Hematopoietic multipotent progenitor cell treated with erythropoietin and hydrocortisone succinate and interleukin-3 and kit ligand, for 4 days (in vitro differentiated cells): ENCODE measurements at places on chromosomes 13 and 19.

- peak; percentile 87 for DNase-seq
Measured at GRCh38 chr19:49150106-49150943, 4.9 kb downstream of the HRC start.

- no peak for DNase-seq
Measured at GRCh38 chr19:45249261-45250033, 1.6 kb upstream of the MARK4 start.

DNA sequence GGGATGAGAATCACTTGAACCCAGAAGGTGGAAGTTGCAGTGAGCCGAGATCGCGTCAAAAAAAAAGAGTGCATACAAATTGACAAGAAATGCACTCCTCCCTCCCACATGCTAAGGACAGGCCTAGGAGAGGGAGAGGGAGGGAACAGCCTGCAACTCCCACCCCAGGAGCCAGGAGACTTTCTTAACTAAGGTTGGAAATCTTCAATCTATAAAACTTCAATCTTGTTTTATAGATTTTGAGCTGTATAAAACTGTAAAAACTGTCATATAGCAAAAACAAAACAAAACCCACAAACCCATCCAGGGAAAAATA, 1.3 kb upstream of the SYCN start:
- DNase-seq: no peak

GRCh38 chr19:35153701-35154524, 622 bp upstream of the FXYD5 start:
- DNase-seq: peak; percentile 85

DNA sequence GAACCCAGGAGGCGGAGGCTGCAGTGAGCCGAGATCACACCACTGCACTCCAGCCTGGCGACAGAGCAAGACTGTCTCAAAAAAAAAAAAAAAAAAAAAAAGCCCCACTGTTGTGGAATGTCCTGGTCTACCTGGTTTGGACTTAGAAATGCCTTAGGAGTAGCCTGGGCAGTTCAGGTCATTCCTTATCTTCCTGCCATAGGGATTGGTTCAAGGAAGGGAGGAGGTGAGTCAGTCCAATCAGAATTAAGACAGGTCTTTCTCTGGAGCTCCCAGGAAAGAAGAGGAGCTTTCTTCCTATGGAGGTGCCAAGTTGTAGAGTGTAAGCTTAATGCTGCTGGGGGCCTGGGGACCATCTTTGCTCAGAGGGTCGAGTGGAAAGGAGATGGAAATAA, 44.8 kb downstream of the SIPA1L3 start:
- no peak for DNase-seq

DNA sequence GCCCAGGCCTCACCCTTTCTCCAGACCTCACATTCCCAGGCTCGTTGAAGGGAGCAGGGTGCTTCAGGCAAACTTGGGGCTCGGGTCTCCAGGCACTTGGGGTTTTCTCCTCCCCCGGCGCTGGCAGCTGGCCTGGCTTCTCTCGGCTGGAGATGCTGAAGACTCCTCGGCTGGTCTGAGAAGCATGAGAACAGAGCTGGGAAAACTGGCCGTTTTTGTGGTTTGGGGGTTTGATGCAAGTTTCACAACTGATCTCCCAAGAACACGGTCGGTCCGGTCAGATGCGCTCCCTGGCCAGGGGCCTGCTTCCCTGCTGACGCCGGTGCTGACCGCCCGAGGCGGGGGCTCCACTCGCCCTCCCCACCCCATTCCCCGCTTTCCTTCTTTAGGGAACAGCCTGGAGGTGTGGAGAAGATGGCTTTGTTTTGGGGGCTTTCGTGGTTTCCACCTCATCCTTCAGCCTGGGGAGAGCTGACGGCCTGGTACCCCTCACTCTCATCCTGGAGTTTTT, 35.3 kb downstream of the CEBPA start:
- DNase-seq: peak; percentile 68

DNA sequence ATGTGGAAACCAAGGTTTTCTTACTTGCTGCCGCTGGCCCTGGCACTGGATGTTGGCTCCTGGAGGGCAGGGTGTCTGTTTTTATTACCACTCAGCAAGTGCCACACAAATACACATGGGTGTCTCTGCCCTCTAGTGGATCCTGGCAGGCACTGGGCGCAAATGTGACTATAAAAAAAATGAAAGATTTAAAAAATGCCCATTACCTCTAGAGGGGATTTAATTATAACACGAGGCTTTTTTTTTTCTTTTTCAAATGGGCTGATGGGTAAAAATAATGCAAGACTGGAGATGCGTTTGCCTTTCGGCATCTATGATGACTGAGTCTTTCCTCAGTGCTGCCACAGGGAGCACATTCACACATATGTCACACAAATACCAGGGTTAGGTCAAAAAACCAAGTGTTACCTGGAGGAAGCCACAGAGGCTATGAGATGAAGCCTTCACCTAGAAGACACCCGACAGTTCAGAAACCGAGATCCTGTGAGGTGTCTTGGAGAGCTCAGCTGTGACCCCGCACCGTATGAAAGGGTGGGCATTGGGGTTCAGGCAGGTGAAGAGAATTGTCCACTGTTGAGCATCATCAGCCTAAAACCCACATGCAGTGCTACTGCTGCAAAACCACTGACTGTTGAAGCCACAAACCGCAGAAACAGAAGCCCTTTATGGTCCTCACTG, 25.7 kb downstream of the CHAMP1 start:
- DNase-seq: peak; percentile 87

GRCh38 chr13:110234532-110234931, 72.4 kb downstream of the COL4A1 start:
- no peak for DNase-seq

- no peak for DNase-seq
Measured at GRCh38 chr13:112446347-112446861, 70.2 kb downstream of the SPACA7 start.

- DNase-seq: no peak
Measured at GRCh38 chr13:45732916-45733315, 30.8 kb downstream of the CBY2 start.

- no peak for DNase-seq
Measured at GRCh38 chr13:48808683-48809082, 155.0 kb downstream of the CYSLTR2 start.

DNA sequence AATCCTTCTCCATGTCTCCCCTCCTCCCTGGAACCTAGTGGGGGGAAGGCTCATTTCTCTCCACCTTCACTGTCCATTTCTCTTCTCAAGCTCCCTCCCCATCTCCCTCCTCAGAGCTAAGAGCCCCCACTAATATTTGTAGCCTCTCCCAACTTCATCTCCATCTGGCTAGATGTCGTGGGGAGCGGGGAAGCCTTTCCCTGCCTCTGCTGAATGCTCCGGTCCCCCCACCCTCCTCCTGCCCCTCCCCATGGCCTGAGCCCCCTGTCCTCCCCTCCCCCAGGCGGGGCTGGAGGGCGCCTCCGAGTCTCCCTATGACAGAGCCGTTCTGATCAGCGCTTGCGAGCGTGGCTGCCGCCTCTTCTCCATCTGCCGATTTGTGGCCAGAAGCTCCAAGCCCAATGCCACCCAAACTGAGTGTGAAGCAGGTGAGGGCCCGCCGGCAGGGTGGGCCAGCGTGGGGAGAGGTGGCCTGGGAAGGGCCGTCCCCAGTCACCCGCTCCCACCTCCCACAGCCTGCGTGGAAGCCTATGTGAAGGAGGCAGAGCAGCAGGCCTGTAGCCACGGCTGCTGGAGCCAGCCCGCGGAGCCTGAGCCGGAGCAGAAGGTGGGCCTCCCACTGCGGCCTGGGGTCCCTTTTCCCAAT, 1.0 kb downstream of the TMEM59L start:
- DNase-seq: no peak

DNA sequence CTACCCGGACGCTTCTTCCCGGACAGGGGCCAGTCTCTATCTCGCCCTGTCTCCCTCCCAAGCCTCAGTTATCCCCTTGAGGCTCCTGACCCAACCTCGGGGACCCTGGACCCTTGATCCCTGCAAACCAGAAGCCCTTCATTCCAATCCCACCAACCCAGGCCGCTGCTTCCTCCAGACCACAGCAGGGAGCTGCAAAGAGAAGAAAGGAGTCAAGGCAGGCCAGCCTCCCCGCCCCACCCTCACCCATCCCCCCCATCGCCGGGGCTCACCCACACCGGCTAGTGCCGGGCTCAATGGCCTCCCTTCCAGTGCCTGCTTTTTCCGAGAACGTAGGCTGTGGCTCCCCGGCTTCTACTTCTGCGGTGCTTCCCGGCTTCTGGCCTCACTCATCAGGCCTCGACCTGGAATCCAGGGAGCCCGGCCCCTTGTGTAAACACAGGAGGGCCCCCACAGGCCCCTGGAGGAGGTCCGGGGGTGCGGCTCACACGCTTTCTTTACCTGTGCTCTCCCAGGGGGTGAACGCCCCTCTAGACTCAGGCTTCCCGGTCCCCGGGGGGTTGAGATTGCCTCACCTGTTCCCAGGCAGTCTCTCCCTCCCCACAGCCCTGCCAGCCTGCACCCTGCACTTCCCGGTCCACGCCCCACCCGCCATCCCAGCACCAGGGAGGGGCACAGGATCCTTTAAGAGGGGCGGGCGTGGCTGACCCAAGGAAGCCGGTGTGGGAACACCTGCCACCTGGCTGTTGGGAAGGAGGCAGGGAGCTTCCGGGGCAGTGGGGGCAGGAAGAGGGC, at the start of gene FAM83E:
TSS of gene FAM83E (minus strand) at position 641 of the 795 bp plus-strand sequence. CDS start 1,704 bp downstream, outside the sequence.
- DNase-seq: peak; percentile 45

GRCh38 chr13:25910991-25911419, 140.8 kb downstream of the SHISA2 start:
- DNase-seq: no peak

- no peak for DNase-seq
Measured at GRCh38 chr13:20921572-20921971, 19.0 kb upstream of the XPO4 start.

DNA sequence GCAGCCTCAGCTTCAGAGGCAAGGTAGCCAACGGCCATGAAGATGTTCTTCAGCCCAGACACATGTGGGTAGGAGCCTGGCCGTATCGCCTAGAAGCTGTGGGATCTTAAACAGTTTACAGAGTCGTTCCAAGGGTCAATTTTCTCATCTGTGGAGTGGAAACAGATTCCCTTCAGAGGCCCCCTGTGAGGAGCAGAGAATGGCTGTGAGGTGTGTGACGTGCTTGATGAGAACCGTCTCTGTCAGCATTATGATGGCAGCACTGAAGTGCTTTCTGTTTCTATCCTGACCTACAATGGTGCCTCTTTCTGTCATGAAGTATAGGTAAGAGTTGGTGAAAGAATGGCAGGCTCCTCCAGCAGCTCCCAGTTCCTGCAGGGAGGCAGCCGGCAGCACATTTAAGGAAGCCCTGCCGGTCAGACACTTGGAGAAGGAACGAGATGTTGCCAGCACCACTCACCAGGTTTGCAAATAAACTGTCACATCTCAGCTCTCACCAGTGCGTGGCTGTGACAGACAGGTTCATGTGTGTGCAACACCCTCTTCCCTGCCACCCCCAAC, 277.3 kb downstream of the FOXO1 start:
- no peak for DNase-seq

- peak; percentile 53 for DNase-seq
Measured at GRCh38 chr13:42333613-42334328, 61.8 kb downstream of the AKAP11 start.

GRCh38 chr13:37127691-37128241, 22.3 kb upstream of the CSNK1A1L start:
- no peak for DNase-seq

DNA sequence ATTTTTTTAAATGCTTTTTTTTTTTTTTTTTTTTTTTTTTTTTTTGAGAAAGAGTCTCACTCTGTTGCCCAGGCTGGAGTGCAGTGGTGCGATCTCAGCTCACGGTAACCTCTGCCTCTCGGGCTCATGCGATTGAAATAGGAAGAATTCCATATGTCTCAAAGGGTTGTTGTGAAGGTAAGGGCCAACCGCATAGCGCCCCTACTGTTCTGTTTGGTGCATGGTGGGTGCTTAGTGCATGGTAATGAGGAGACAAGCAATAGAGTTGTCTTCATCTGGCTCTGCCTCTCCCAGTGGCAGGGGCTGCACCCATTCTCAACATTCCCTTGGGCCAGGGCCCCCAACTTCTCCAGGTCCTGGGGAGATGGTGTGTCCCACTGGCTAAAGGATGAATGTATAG, 68.7 kb downstream of the RASL11A start:
- DNase-seq: peak; percentile 77

- DNase-seq: peak; percentile 48
Measured at GRCh38 chr13:101655435-101655834, 203.0 kb downstream of the ITGBL1 start.

GRCh38 chr13:33263484-33263883, 22.1 kb downstream of the STARD13 start:
- DNase-seq: no peak

DNA sequence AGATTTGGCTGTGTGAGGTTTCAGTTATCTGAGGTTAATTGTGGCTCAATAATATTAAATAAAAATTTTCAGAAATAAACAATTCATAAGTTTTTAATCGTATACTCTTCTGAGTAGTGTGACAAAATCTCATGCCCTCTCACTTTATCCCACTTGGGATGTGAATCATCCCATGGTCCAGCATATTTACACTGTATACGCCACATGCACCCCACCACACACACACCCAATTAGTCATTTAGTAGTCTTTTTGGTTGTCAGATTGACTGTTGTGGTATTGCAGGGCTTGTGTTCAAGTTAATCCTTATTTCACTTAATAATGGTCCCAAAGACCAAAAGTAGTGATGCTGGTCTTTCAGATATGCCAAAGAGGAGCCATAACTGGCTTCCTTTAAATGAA, 66.4 kb upstream of the PCDH9 start:
- DNase-seq: no peak

DNA sequence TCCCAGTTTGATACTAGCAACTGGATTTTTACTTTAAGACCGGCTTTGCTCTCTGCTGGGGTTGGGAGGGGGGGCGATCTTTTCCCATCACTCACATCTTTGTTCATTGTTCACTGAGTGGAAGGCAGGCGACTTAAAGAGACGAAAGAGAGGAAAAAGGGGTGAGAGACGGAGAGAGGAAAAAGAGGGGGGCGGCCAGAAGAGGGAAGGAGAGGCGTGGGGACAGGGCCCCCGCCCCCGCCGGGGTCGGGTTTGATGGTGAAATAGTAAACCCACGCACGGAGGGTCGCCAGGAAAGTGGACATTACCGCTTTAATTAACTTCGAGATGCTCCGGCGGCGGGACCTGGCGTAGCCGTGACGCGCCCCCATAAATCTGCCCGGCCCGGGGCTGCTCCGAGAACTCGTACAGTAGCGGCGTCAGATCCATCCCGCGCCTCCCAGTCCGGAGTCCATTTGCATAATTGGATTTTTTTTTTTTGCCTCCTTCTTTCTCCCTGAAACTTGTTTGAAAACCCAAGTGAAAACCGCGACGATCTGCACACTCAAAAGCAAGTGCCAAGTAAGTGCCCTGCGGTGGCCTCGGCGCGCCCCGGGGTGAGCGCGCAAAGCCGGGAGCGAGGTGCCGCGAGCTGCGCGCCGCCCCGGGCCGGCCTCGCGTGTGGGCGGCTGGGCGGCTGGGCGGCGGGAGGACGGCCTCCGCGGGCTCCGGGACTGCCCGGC, 143.9 kb upstream of the ZNF536 start:
- DNase-seq: peak; percentile 7

DNA sequence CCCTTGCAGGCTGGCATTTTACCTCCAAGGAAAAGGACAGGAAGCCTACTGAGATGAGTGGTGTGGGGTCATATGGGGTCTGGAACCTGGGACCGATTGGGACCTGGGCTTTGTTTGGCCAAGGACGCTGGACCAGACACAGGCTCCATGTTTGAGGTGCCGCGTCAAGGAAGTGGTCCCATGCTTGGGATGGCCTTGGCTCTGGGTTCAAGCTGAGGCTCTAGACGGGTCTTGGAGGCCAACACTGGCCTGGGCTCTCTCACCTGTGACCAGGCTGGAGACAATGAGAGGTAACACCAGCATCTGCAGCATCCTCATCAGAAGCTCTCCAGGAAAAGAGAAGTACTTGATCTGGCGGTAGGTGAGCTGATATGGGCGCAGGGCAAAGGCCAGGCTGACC, 8.2 kb downstream of the SLC1A6 start:
- DNase-seq: no peak

- no peak for DNase-seq
Measured at GRCh38 chr13:96490496-96490989, 400.6 kb downstream of the HS6ST3 start.

- no peak for DNase-seq
Measured at GRCh38 chr19:1418496-1418775, 11.1 kb downstream of the DAZAP1 start.
